Esophagus muscularis mucosa (tissue), 4 donors: ENCODE measurements at places on chromosomes 12 and 14.

DNA sequence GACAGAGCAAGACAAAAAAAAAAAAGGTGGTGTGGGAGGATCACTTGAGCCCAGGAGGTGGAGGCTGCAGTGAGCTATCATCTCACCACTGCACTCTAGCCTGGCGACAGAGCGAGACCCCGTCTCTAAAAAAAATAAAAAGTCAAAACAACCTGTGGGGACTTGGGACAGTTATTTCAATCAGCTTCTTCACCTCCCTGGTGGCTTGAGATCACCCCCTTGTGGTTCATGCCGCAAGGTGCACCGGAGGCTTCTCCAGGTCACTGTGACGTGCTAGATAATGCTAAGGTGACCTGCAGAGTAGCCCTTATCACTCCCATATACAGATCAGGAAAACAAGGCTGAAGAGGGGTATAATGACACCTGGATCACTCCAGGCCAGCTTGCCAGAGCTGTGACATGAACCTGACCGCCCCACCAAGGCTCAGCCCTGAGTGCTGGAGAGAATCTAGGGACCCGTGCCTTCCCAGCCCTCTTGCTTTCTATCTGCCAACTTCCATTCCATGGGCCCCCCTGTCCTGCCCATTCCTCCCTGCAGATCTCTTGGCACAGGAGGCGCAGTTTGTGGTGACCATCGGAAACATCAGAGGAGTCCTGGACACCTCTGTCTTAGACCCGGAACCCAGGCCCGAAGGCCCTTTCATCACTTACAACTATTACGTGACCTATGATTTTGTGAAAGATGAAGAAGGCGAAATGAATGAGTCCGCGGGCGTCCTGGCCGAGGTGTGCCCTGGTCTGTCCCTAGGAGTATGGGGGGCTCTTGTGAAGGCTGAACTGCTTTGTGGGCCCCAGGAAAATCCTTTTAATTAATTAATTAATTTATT is 8.1 kb downstream of the LRRC43 start:
- no peak overlapping the region for H3K27ac ChIP-seq
- no peaks in the 10 kb centered on the region for H3K4me1 ChIP-seq
- no peak overlapping the region for H3K4me3 ChIP-seq
- no peaks in the 10 kb centered on the region for H3K27me3 ChIP-seq

GRCh38 chr12:62164036-62164435 is 96.2 kb upstream of the USP15 start:
- H3K4me3 ChIP-seq = no peak overlapping the region
- H3K36me3 ChIP-seq = no peaks in the 10 kb centered on the region
- no peak overlapping the region for H3K27ac ChIP-seq
- no peak for DNase-seq

- H3K27ac ChIP-seq = no peak overlapping the region
- H3K4me1 ChIP-seq = no peaks in the 10 kb centered on the region
These were observed 36.8 kb downstream of the SARNP start for GRCh38 chr12:55780685-55781084.

GRCh38 chr14:54226103-54226502 is 170.7 kb upstream of the CDKN3 start:
- H3K4me3 ChIP-seq = no peak overlapping the region
- H3K36me3 ChIP-seq = no peaks in the 10 kb centered on the region
- H3K27ac ChIP-seq = no peak overlapping the region
- peaks cover 5% of the 10 kb centered on the region for H3K27me3 ChIP-seq

GRCh38 chr12:131113568-131114270 is 160.0 kb downstream of the ADGRD1 start:
- no peak overlapping the region for H3K27ac ChIP-seq
- no peaks in the 10 kb centered on the region for H3K27me3 ChIP-seq
- no peak for DNase-seq

DNA sequence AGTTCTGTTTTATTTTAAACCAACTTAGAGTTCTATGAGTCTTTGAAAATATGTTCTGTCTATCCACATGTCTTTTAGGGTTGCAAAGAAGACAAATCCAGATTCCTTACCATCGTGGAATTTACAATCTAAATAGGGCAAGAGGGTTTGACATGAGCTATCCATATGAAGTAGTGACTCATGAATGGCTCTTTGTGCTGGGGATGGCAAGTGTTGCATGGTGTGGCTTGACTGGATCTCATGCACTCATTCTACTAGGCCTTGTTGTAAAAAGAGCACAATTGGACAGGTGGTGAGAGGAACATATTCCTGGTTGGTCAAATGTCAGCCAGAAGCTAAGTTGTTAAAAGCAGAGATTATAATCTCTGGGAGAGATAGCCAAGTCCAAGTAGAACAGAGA is 509.1 kb downstream of the DIO2 start:
- no peak for DNase-seq
- H3K4me1 ChIP-seq = peaks cover 56% of the 10 kb centered on the region
- H3K27me3 ChIP-seq = no peaks in the 10 kb centered on the region
- H3K36me3 ChIP-seq = no peaks in the 10 kb centered on the region

DNA sequence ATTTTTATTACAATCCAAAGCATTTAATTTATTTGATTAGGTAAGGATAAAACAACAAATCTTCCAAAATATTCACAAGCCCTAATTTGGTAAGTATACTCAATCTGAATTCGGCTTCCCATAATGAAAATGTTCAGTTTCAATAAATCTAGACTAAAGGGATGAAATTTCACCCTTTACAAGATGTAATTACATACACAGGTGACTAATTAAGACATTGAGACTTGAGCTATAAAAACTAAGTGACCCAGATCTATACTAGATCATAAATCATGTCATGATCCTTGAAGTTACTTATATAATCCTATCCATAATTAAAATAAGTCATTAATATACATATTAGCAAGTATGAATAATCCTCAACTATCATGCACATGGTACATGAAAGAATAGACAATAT is 36.6 kb downstream of the LRP6 start:
- H3K27ac ChIP-seq = no peak overlapping the region
- peaks cover 30% of the 10 kb centered on the region for H3K4me1 ChIP-seq
- no peak overlapping the region for H3K4me3 ChIP-seq
- no peaks in the 10 kb centered on the region for H3K27me3 ChIP-seq
- DNase-seq = no peak

GRCh38 chr14:54806616-54807015 is 96.0 kb downstream of the GCH1 start:
- H3K36me3 ChIP-seq = no peaks in the 10 kb centered on the region
- no peak overlapping the region for H3K27ac ChIP-seq
- DNase-seq = no peak
- H3K27me3 ChIP-seq = no peaks in the 10 kb centered on the region

GRCh38 chr12:113246478-113247122 is 25.3 kb downstream of the TPCN1 start:
- peaks cover 43% of the 10 kb centered on the region for H3K36me3 ChIP-seq
- H3K27ac ChIP-seq = peak overlapping the region; percentile 67
- H3K4me3 ChIP-seq = no peak overlapping the region
- peaks cover 59% of the 10 kb centered on the region for H3K4me1 ChIP-seq
- DNase-seq = no peak
- no peaks in the 10 kb centered on the region for H3K27me3 ChIP-seq

DNA sequence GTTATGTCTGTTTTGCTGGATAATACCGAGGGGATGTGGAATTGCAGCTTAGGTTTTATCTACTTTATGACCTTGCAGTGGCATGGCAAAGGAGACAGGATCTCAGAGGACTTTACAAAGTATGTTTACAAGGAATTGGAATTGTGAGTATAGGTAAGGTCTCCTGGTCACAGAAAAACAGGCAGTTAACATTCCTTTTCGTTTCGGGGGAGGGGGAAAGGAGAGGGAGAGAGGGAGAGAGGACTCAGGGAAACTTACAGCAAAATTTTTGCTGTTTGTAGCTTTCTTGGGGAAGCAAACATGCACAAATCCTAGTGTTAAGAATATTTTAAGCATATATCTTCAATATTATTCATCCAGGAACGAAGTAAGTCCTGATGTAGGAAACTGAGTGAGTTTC is 590.5 kb upstream of the LRFN5 start:
- no peaks in the 10 kb centered on the region for H3K27me3 ChIP-seq
- H3K4me1 ChIP-seq = no peaks in the 10 kb centered on the region
- no peaks in the 10 kb centered on the region for H3K36me3 ChIP-seq
- DNase-seq = no peak

DNA sequence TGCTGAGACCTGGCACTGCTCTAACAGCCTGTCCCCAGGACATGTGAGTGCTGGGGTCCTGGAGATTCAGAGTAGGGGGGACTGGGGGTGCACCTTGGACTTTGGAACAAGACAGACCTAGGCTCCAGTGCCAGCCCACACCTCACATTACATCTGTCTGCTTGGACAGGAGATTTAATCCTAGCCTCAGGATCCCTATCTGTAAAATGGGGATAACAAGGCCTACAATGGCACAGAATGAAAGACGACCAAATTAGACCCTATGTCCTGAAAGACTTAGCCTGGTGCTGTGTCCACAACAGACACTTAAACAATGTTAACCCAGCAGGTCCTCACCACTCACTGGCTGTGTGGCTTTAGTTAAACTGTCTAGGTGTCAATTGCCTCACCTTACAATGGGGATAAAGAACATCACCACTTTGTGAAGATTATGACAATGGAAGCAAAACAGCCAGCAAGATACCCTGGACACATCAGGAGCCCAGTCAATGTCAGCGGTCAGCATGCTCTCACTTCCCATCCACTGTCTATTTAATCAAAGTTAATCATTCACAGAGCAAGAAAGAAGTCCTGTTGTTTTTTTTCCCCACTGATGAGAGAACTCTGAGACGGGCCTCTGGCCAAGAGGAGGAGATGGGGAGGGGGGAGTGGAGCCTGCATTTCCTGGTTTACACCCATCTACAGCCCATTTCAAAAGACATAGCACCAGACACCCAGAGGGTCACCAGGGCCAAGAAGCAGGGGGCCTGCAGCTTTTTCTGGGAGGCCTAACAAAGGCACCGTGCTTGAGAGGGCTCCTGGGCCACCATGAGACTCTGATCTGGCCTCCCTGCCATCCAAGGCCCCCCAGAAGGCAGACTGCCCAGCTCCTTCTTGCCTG is 40.6 kb downstream of the ACTN1 start:
- peaks cover 100% of the 10 kb centered on the region for H3K4me1 ChIP-seq
- peak overlapping the region; percentile 97 for H3K27ac ChIP-seq
- H3K36me3 ChIP-seq = no peaks in the 10 kb centered on the region
- no peak overlapping the region for H3K4me3 ChIP-seq
- no peak for DNase-seq

GRCh38 chr14:23070262-23071129 is 13.2 kb upstream of the CDH24 start:
- H3K4me3 ChIP-seq = peak overlapping the region; percentile 62
- peaks cover 70% of the 10 kb centered on the region for H3K36me3 ChIP-seq
- H3K4me1 ChIP-seq = peaks cover 47% of the 10 kb centered on the region
- no peaks in the 10 kb centered on the region for H3K27me3 ChIP-seq
- no peak for DNase-seq

GRCh38 chr12:42498549-42499247 is 90.8 kb downstream of the PRICKLE1 start:
- no peaks in the 10 kb centered on the region for H3K27me3 ChIP-seq
- no peak overlapping the region for H3K4me3 ChIP-seq
- H3K27ac ChIP-seq = no peak overlapping the region
- no peak for DNase-seq

- no peak for DNase-seq
- H3K36me3 ChIP-seq = no peaks in the 10 kb centered on the region
- no peak overlapping the region for H3K4me3 ChIP-seq
These were observed 84.1 kb downstream of the BCAT1 start for GRCh38 chr12:24864796-24865125.

GRCh38 chr14:99937475-99938244 is 127.6 kb upstream of the EVL start:
- no peaks in the 10 kb centered on the region for H3K4me1 ChIP-seq
- H3K4me3 ChIP-seq = no peak overlapping the region
- H3K36me3 ChIP-seq = peaks cover 77% of the 10 kb centered on the region
- DNase-seq = no peak
- H3K27ac ChIP-seq = no peak overlapping the region

DNA sequence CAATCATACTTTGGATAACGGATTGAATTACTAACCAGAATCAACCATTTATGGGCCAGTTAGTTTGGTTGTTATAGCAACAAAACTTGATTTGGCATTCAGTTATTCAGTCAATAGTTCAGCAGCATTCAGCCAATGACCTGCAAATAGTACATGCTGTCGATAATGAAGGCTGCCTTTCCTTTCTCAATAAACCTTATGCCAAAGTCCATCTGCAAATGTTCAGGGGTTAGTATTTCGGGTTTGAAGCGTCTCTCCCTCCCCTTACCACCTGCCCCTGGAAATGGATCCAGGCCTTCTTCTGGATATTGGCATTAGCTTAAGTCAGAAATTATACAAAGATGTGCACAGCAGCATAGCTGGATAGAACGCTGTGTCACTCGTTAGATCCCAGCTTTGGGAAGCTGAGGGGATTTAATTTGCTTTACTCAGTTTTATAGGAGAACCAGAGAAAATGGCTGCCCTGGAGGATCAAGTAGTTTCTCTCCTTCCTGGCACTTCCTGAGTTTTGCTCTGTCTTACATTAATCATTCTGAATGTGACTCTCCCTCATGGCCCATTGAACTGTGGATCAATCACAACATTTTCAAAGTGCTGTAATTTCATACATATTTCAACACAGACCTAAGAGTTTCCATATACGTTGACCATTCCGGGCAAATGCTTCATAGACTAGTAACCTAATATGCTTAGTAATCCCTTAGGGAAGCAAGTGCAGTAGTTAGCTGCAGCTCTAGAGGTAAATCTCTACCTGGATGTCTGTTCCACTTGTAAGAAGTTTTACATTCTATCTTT is 46.7 kb upstream of the PTPRR start:
- no peak for DNase-seq
- H3K4me3 ChIP-seq = no peak overlapping the region
- H3K36me3 ChIP-seq = no peaks in the 10 kb centered on the region
